ENCODE measurements at places on chromosomes 7 and 10.

- no peak for DNase-seq
Observed at GRCh38 chr10:80136134-80136571, 3.6 kb downstream of the PLAC9 start.

GRCh38 chr7:129368389-129368986 is 65.7 kb upstream of the STRIP2 start:
- DNase-seq, result no peak

DNA sequence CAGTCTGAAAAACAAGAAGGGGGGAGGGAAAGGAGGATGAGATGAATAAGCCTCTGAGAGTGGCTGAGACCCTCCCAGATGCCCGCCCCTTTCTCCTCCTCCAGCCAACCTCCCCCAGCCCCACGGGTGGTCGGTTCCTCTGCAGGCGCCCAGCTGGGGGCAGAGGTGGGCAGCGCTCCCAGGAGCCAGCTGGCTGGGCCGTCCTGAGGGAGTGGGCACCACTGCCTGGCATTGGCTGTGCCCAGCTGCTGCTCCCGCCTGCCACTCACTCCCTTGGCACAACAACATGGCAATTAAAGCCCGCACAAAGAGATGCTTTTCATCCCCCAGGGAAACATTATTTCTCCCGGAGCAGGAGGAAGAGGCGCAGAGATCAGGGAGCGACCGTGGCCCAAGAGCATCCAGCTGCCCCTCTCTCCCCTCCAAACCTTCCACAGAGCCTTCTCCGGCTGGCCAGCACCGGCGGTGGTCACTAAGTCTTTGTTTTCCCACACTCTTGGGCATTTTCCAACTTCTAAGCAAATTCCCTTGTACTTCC is 107.2 kb downstream of the SPDYE5 start:
- no peak for DNase-seq

- DNase-seq, result no peak
Observed at GRCh38 chr7:17097668-17098297, 200.7 kb upstream of the AHR start.

GRCh38 chr7:157686285-157686894 is 349.6 kb downstream of the DNAJB6 start:
- DNase-seq, result no peak

- DNase-seq, result no peak
Observed at GRCh38 chr10:64170791-64171190, 649.6 kb downstream of the REEP3 start.

DNA sequence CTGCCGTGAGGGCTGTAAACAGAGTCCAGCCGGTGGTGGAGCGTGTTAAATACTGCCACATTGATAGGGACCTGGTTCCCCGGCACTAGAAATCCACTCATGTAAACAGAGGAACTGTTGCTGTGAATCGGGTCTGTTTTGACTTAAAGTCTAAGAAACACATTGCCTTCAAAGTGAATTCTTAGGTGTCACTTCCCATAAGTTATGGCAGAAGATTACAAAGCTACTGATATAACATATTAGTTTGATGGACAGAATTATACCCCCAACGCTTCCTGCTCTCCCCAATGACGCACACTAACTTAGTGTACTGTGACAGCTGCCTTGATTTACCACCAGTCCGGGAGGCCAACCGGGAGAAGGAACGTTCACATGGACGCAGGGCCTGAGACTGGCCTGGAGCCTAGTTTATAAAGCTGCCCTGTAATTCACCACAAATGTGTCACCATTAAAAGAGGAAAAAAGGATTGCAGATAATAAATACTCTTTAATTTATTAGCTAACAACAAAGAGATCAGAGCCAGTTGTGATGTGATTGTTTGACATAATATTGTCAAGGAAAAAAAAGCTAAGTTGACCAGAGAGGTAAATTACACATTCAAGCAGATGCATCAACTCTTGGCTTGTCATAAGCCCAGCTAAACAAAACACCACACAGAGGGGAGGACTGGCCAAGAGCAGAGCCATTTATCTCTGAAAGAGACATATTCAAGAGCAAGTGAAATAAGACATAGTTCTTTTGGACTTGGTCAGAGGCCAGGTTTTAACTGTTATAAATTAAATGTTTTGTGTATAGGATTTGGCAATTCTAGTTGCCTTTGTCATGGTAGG is 820.6 kb downstream of the LRMDA start:
- DNase-seq, result no peak

DNA sequence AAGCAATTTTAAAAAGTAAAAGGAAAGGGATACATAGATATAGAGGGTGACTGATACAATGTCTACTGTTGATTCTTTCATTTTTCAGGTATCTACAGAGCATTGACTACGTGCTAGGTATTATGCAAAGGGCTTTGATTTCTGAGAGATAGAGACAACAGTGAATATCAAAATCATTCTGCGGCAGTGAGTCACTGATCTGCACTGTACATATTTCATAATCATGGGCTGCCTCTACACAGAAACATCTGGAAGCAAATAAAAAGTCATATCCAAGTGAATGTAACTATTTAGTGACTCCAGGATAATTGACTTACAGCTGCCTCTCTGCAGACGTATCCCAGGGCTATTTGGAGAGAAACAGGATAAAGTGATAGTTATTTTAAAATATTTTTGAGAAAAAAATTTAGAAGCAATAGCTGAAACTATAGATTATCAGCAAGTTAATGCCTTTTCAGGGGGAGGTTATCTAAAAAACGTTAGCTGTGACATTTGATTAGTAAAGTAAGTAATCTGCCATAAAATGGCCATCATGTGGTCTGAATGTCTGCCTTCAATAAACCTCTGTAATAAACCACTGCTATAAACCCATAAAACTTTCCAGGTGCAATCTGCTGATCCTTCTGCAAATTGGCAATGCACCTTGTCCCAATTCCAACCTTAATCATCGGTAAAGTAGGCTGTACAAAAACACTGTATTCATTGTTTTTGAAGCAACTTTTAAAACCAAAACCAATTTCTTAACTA is 43.7 kb downstream of the CPXM2 start:
- DNase-seq, result no peak
